ENCODE measurements at places on chromosomes 12 and 14.

- DNase-seq, result peak; percentile 86
Observed at GRCh38 chr12:2583091-2583497, 211.7 kb upstream of the FKBP4 start.

DNA sequence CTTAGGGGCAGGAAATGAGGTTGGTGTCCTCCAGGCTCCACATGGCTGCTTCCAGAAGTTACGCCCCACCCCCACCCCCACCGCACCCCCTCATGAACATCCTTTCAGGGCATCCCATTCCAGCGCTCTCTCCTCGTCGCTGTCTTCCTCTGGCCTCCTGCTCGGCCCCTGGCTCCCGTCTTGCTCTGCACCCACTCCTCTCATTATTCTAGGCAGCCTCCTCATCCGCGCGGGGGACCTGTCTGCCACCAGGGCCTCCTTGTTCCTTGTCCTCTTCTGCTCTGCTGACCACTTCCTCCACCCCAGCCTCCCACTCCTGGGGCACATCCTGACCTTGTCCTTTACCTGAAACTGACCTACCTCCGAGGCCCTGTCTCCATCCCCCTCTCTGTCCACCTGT, 29.8 kb upstream of the PLEKHG6 start:
- DNase-seq, result no peak

GRCh38 chr12:69102856-69103255, 136.5 kb upstream of the CPSF6 start:
- DNase-seq, result no peak

DNA sequence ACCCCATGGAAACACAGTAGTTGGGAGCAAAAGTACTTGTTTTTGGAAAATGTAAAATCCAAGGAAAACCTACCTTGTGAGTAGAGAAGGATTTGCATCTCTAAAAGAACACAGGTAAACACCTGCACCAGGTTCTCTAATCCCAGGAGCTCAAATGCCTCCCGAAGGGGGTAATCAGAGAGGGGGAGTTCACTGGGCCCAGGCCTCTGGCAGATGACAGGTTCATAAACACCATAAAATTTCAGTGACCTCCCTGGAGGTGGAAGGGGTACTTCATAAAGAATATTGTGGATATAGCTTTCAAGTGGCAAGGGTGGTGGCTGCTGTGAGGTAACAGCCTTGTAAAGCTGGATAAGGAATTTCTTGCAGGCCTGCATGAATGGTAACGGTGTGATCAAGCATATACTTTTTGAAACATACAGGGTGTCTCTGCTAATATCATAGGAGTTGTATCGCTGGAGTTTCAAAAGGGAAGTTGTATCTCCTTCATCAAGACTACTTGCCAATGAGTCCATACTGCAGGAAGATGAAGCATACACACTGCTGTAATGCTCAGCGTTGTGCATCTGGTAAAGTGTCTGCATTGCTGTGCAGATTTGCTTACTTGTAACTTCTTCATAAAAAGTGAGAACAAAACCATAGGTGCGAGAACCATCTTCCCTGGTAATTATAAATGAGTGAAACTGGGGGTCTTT, 111.3 kb downstream of the DENND5B start:
- DNase-seq, result no peak

- DNase-seq, result peak; percentile 75
Observed at GRCh38 chr12:102957339-102958050, at the start of gene ASCL1. Gene ASCL1, plus strand, starts transcription at chr12:102957674. Its CDS starts 571 bp downstream, at chr12:102958245.

- DNase-seq, result no peak
Observed at GRCh38 chr12:23895792-23896218, 53.7 kb downstream of the SOX5 start.

GRCh38 chr12:591167-592023, 71.8 kb downstream of the NINJ2 start:
- DNase-seq, result no peak

DNA sequence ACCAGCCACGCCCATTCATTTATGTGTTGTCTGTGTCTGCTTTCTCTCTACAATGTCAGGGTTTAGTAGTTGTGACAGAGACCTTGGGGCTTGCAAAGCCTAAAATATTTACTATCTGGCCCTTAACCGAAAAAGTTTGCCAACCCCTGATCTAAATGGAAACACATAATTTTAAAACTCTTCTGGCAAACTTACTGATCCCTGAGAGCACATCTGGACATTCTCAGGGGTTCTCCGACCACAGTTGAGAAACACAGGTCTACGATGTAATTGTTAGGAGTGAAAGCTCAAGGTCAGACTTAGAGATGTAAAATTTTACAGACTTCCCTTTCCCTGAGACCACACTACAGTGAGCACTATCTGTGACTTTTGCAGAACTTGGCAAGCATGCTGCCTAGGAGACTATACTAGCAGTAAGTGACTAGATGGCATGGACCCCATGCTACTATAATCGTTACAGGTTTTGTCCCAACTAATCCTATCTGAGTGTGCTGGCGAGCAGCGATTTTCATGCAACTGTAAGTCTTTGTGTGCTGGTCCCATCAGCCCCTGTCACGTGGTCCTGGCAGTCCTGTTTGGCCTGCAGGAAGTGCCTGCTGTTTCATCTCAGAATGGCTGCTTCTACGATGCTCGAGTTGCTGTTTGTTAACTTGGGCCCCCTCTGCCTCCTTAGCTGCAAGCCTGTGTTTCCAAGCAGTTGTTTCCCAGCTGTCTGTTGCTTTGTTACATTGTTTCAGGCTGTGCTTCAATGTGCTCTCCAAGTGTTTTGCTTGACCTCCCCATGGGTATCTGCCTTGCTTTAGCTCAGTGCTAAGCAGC, 21.6 kb downstream of the TMTC2 start:
- no peak for DNase-seq

DNA sequence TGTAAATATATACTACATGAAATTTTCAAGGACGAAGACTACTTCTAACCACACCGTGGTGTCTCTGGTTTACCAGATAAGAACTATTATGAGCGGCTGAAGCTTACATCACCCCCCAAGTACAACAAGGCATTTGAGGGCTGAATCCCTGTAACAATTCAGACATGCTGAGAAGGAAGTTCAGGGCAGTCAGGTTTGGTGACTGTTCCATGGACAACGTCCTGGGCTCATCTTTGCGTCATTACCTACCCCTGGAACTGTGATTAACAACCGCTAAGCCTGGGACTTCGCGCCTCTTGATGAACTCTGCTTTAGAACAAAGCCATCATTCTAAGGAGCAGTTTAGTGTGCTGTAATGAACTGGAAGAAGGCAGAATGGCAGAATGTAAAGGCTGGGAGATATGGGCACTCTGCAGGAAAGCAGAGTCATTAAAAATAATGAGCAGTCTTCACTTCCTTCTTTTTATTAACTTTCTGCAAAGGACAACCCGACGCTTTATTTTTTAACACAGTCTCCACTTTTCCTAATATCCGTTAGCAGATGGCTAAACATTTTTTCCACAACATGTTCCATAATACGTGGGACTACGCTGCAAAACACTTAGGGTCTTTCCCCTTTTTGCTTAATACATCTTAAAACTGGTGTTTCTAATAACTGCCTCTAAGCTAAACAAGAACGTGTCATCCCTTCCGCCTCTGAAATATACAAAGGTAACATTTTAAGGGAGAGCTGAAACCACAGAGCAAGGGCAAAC, 263.2 kb downstream of the ADAMTS20 start:
- DNase-seq, result no peak

DNA sequence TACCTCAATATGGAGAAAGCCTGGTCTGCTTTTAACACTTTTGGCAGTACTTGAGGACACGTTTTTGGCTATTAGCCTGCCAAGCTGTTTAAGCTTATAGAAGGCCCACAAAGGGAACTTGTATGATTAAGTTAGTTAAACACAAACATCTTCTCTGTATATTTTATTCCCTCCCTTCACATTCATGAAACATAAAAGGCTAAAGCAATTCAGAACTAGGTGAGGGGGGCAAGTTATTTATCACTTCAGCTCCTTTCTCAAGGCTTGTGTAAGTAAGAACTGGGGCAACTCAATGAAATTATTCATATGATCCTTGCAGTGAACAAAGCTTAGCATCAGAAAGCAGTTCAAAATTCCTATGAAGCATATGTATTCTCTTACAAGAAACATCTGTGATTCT, 7.5 kb downstream of the PRICKLE1 start:
- DNase-seq, result no peak

DNA sequence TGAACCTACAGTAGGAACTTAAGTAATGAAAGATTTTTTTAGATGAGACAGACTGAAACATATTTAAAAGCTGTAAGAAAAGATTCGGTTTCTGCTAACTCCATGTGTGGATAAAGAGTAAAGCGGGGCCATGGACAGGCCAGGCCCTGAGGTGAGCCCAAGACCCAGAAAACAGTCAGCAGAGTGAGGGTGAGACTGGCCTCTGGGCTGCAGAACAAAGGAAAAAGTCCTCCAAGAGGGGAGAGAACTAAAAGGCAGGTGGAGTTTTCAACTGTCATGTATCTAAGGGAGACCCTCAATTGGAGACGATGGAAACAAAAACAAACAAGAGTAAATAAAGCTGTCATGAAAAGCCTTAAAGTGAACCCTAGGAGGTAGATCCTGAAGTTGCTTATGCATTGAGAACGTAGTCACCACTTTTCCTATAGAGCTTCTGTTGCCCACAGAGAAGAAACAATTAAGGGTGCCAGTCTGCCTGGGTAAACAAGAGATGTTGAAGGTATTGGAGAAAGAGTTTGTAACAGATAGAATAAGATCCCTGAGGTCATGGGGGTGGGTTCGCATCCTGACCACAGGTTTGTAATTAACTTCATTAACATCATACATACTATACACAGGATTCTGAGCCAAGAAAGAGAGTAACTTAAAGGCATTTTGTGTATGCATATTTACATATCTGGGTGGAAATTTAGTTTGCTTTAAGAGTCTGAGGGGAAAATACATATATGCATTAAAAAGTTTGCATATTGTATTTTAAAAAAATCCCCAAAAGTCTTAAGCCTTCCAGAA, 268.7 kb upstream of the PDE3A start:
- DNase-seq, result no peak

DNA sequence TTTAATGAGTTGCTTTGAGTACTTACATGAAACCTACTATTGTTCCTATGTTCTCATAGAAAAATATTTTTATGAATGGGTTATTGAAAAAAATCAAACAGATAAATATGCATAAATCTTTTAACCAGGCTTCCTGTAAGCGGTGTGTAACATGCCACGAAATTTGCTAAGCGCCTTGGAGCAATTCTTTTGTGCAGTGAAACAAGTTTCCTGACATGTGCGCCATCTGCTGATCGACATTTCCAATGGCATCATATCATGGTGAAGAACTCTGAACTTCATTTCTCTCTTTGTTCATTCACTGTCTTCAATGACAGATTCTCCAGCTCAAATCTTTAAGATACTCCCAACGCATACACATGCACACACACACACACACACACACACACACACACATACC, 145.6 kb upstream of the NAV3 start:
- peak; percentile 7 for DNase-seq

- no peak for DNase-seq
Observed at GRCh38 chr14:79586989-79587598, 624.2 kb downstream of the DIO2 start.

DNA sequence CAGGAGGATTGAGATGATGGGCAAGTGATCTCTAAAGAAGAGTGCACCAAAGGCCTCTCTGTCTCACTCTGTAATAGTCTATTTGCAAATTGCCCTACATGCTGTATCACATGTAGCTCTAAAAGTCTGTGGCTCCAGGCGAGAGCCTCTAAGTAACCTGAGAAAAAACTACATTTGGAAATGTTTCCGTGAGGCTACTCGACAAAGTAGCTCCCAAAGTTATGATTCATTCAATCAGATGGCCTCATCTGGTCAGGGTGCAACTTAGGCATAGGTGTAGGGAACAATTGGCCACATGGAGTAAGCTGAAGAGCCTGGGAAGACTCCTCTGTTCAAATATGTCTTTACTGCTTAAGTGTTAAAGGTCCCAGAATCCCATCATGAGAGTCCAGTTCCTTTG, 155.4 kb upstream of the PLEKHG7 start:
- no peak for DNase-seq

GRCh38 chr14:88209273-88209672, 113.8 kb downstream of the KCNK10 start:
- no peak for DNase-seq

- no peak for DNase-seq
Observed at GRCh38 chr14:90569606-90570387, 173.0 kb downstream of the CALM1 start.

GRCh38 chr12:121175383-121176119, 34.4 kb upstream of the P2RX4 start:
- DNase-seq, result no peak

DNA sequence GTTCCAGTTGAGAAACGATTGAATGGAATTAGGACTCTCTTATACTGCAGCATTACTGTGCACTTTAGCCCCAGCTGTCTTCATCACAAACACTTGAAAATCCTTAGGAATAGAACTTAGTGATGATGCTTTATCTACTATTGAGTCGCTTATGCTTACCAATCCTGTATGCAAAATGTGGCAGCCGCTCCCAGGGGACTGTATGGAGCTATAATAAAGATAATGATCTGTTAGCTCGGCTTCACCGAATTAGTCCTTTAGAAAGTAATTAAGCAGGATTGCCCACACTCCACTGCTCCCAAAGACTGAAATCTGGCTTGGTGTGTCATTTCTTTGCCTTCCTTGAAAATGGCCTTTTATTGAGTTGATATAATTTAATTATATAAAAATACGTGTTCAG, 10.6 kb downstream of the EML1 start:
- no peak for DNase-seq

GRCh38 chr12:82090165-82090564, 268.0 kb downstream of the CCDC59 start:
- no peak for DNase-seq

GRCh38 chr12:112381406-112381882, 787 bp downstream of the HECTD4 start:
- DNase-seq, result peak; percentile 76

- DNase-seq, result no peak
Observed at GRCh38 chr12:51362747-51363342, 16.4 kb upstream of the CELA1 start.

DNA sequence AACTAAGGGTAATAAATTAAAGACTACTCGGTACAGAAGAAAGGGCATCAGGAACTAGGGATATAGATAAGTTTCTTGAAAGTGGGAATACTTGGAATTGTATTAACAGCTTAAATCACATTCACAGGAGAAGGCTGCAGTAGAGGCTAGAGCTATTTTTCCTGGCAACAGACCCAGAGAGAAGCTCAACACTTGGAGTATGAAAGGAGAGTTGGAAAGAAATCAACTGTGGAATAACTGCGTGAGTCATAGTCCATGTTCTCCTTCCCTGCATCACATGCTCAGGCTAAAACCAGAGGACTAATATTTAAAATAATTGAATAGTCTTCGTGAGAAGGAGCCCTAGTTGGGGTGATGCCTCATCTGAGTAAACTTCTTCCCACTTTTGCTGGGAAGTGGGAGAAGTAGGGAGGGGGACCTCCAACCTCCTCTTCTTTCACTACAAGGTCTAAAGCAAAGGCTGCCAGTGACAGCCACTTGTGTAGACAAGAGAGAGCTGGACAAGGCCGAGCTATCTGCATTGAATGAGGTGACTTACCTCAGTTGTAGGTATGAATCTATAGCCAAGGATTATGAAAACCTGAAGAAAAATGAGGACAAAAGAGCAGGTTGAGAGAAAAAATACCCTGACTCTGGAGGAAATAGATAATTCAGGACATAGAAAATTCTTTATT, 32.7 kb downstream of the DYRK2 start:
- DNase-seq, result no peak
